WTC11 (cell line): ENCODE measurements at places on chromosomes 16 and 17. TPM values are rescaled to one million over a fixed set of nuclear protein-coding genes. Genes with fewer than 3 reads are reported as not detected.

- peaks cover 13% of the 10 kb centered on the region for H3K36me3 ChIP-seq
- no peak overlapping the region for H3K4me3 ChIP-seq
- H3K27me3 ChIP-seq: peaks cover 11% of the 10 kb centered on the region
- peaks cover 33% of the 10 kb centered on the region for H3K4me1 ChIP-seq
- H3K27ac ChIP-seq: no peak overlapping the region; the same call in 1 of the 2 replicates
- DNase-seq: no peak
Observed at GRCh38 chr16:73214825-73215677, 167.1 kb upstream of the ZFHX3 start.

DNA sequence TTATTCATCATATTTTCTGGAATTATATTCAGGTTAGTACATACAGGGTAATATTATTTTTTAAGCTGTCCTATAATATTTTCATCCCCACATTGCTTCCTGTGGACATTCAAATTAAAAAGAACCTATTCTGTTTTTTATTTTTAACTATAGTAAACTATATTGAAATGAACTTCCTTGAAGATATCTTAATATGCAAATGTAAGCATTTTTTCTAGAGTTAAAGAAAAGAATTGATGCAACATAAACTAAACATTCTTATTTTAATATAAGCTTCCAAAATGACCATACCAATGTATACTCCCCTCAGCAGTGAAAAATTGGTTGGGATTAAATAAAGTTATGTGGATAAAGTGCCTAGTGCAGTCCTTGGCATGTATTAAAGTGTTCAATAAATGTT is 416.6 kb downstream of the KIF2B start:
- H3K36me3 ChIP-seq: peaks cover 53% of the 10 kb centered on the region
- no peaks in the 10 kb centered on the region for H3K4me1 ChIP-seq
- DNase-seq: no peak
- H3K4me3 ChIP-seq: no peak overlapping the region

CES4A gene
- total RNA-seq: 0.57 to 0.89 TPM (median 0.61 TPM) in 3 replicates

MPP3 gene
- 9.2 to 11.3 TPM (median 10.3 TPM) in 3 replicates for total RNA-seq

FBXW10 gene
- total RNA-seq: not detected in 3 replicates

NECAB2 gene
- total RNA-seq: 2.9 to 4.9 TPM (median 4.4 TPM) in 3 replicates

KCNJ18 gene
- total RNA-seq: not detected in 3 replicates

KRTAP4-3 gene
- total RNA-seq: not detected in 3 replicates

BAIAP3 gene
- total RNA-seq: 15.2 to 18.8 TPM (median 16.5 TPM) in 3 replicates

TP53TG3E gene
- total RNA-seq: not detected in 3 replicates

TP53TG3F gene
- not detected in 3 replicates for total RNA-seq

DNA sequence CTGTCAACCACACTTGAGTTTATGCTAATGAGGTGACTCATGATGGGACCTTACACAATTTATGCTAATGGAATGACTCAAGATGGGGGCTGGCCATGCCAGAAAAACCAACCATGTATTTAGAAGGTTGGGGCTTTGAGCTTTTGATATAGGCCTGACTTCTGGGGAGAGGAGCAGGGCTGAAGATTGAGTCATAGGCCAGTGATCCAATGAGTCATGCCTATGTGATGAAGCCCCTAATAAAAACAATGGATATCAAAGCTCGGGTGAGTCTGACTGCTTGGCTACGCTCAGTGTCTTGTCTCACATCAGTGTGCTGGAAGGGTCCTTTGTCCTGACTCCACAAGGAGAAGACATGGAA is 7.3 kb downstream of the MFSD6L start:
- H3K4me3 ChIP-seq: no peak overlapping the region
- peaks cover 9% of the 10 kb centered on the region for H3K4me1 ChIP-seq
- H3K27ac ChIP-seq: no peak overlapping the region
- H3K36me3 ChIP-seq: peaks cover 13% of the 10 kb centered on the region
- DNase-seq: no peak
- H3K27me3 ChIP-seq: no peaks in the 10 kb centered on the region; the same call in 1 of the 2 replicates

DNA sequence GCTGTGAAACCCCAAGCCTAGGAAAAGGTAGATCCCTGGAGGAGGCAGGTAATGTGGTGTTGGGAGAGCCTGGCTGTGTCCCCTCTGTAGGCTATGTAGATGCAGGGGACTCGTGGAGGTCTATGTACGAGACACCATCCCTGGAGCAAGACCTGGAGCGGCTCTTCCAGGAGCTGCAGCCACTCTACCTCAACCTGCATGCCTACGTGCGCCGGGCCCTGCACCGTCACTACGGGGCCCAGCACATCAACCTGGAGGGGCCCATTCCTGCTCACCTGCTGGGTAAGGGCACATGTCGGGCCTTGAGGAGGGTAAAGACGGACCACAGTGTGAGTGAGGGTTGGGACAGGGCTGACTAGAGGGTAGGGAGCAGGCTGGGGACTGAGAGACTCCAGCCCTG is 12.0 kb downstream of the ACE start:
- no peak for DNase-seq
- H3K4me1 ChIP-seq: no peaks in the 10 kb centered on the region
- H3K27ac ChIP-seq: no peak overlapping the region
- H3K27me3 ChIP-seq: no peaks in the 10 kb centered on the region
- no peak overlapping the region for H3K4me3 ChIP-seq
- H3K36me3 ChIP-seq: no peaks in the 10 kb centered on the region

DNA sequence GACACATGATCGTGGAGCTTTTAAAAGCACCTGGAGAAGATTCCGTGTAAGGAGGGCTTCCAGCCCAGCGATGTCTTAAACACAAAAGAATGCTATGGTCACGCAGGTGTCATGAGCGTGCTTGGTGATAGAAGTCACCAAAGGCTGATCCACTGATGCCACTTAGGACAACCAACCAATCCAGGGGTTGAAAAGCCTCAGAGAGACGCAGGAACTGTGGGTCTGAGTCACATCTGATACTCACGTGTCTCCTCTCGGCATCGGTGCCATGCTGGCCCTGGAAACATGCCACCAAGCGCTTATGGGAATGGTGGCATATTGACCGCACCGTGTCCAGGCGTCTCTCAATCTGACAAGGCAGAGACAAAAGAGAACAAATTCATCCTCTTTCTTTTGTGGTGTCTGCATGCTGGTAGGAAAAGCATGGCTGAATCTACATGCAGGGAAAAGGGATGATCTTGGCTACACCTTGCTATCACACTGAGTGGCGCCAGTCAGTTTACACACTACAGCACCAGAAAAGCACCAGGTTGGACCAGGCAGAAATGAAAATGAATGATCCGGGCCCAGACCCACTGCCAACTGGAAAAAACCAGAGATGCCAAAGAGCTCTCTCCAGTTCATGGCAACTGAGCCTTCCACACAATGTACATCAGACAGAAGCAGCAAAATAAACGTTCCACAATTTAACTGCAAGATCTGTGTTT is 38.0 kb downstream of the ARHGAP17 start:
- peaks cover 17% of the 10 kb centered on the region for H3K36me3 ChIP-seq
- peaks cover 31% of the 10 kb centered on the region for H3K4me1 ChIP-seq
- no peak overlapping the region for H3K4me3 ChIP-seq
- H3K27ac ChIP-seq: peak overlapping the region; percentile 73
- DNase-seq: no peak
- H3K27me3 ChIP-seq: no peaks in the 10 kb centered on the region

DNA sequence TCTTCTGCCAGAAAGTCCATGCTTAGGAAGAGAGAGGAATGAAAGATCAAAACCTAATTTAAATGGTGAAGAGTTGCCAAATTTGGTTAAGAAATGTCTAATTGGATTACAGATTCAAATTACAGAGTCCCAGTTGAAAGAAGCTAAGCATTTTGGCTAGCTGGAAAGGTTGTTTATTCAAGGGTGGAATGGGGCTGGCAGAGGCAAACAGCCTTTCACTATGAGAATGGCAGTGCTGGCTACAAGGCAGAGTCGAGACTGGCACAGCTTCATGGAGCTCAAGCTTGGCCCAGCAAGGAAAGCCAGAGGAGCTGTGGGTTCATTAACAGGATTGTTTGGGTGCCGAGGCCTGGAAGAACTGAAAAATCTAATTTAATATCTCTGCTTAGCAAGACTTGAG is 13.6 kb downstream of the MAP3K3 start:
- no peak overlapping the region for H3K4me3 ChIP-seq
- H3K27ac ChIP-seq: no peak overlapping the region
- peaks cover 46% of the 10 kb centered on the region for H3K4me1 ChIP-seq
- no peaks in the 10 kb centered on the region for H3K27me3 ChIP-seq
